Activated CD4-positive, CD25-positive, alpha-beta regulatory T cell treated with anti-CD3 and anti-CD28 coated beads, Interleukin-2, amount 50 U/mL, for 16 hours (primary cell): ENCODE measurements at places on chromosomes 2 and 18.

DNA sequence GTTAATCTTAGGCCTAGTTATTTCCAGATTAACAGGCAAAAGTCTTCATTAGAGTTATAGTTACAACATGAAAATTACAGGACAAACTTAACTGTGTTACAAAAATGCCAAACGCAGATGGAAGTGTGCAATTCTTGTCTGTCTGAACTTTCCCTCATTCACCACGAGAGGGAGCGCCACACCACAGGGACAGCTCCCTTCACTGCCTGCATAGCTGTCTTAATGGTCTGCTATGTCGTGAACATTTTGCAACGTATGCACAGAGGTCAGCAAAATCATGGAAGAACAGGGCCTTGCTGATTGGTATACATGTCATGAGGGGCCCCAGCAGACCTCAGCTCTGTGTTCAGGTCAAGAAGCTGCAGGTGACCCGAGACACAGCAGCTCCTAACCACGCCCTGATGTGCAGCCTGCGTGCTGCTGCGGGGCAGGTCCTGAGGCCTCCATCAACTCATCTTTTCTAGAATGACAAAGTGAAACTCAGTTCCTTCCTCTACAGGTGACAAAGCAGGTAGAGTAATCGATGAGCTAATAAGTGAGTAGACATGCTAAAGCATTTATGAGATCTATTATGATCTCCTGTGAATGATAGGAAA is 78.8 kb upstream of the ATP8B1 start:
- peak; percentile 26 for DNase-seq

DNA sequence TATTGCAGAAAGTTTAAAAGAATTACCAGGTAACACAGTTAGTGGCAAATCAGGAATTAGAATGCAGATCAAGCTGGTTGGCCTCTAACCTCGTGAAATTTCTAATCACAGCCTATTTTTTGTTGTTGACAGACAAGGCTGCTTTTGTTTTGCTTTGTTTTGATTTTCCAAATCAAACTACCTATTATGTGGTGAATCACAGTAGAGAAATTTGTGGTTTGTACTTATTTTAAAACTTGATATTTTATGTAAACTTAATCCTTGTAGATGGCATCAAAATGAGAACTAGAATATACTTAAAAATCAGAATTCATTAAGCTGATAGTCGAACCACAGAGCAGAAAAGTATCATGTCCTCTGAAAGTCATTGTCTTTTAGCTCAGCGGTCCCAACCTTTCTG is 258.1 kb downstream of the CTNNA2 start:
- DNase-seq: no peak

DNA sequence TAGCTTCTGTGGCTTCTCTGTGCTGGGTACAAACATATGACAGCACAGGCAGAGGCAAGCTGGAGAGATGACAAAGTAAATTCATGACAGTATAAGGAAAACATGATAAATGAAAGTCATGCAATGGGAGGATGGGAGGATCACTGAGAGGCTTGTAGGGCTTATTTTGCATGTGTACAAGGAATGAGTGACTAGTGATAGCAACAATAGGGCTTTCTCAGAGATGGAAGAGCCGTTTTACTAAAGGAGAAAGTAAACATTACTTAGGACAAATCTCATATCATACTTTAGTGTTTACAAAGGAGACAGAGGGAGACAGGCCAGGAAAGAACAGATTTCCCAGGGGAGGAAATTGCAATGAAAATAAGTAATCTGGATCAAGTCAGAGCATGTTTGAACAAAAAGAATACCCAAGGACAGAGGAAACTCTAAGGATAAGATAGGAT is 82.5 kb upstream of the RBMS1 start:
- DNase-seq: no peak

DNA sequence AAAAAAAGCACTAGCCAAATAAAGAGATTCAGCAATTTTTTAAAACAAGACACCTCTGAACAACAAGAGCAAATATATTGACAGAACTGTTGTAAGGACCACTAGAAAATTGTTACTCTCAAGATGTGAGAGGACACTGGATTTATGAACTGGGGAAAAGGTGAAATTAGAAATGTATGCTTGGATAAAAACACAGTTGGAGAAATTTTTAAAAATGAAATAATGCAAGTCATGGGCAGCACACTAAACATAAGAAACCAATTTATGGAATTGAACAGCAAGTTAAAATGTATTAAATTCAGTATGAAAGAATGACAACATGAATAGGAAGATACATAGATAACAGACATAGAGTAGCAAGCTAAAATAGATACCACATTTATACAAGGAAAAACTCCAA is 377.4 kb downstream of the LRRTM4 start:
- DNase-seq: no peak

DNA sequence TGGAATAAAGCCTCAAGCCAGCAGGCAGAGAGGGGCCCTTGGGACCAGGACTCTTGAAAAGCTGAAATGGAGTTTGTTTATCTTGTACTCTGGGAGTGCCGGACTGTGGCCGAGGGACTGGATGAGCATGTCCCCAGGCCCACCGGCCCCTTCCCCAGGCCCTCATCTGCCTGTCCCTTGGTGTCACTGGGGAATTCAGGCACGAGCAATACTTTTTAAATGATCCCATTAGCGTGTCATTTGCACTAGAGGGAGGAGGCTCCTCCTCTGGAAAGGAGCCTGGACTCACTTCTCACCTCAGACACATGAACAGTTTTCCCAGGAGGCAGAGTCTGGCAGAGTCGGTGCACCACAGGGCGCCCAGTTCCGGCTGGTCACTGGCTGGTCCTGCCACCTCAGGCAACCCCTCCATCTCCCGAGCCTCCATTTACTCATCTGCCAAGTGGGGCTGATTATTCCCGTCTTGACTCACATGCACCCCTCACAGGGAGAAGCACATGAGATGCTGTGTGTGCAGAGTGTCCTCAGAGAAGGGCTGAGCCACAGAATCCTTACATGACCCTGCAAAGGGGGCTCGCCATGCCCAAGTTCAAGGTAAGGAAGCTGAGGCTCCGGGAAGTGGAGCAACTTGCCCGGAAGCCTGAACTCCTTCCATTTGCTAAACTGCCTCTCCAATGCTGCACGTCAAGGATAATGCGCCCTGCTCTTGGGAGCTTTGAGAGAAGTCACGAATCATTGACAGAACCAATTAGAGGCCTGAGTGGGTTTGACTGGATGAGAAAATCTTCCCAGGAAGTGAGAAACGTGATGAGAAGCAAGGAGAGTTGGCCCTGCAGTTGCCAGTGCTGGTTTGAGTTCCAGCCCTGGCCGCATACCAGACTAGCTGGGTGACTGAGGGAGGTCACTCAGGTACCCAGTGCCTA is 26.7 kb downstream of the CIB4 start:
- no peak for DNase-seq

DNA sequence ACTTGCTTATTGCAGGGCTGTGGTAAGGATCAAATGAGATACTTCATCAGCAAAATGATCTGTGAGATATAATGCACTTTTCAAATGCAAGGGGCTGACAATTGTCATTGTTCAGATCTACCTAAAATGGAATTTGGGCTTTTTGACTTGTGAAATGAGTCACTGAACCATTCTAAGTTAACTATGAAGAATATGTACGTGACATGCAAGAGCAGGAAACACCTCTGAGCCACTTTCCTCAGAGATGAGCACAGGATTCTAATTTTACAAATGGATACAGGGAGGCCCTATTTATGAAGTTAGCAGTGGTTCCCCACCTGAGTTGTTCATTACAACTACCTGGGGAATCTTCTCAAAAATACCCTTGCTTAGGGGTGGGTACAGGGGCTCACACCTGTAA is 26.7 kb downstream of the CTLA4 start:
- no peak for DNase-seq

DNA sequence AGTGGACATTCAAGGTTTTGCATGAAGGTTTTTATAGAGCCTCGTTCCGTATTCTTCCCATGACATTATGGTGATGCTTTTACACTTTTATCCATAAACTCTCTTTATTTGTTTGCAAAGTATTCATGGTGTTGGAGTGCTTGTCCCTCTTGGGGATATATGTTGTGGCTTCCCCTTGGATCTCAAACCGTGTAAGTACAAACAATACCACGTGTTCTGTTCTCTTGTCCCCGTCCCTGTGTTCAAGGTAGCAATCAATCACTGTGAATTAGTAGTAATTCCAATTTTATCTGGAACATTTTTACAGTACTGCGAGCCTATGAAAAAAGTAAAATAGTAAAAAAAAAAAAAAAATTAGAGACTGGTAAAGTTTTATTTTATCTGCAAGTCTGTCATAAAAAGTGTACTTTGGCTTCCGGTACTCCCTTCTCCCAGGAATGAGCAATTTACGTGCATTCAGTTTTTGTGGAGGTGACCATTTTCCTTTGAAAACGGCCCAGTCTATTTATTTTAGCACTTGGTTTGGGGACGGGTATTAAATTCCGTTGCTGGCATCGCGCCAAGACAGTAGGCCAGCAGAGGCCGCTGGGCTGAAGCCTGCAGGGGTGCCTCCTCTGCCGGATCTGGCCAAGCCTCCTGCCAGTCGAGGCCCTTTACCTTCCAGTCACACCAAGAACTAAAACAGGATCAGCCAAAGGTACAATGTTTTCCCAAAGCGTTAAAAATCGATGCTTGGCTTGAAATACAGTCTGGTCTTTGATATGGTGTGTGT is 175.7 kb downstream of the SOCS6 start:
- no peak for DNase-seq

- no peak for DNase-seq
Measured at GRCh38 chr18:50061876-50062517, 132.9 kb downstream of the MYO5B start.

DNA sequence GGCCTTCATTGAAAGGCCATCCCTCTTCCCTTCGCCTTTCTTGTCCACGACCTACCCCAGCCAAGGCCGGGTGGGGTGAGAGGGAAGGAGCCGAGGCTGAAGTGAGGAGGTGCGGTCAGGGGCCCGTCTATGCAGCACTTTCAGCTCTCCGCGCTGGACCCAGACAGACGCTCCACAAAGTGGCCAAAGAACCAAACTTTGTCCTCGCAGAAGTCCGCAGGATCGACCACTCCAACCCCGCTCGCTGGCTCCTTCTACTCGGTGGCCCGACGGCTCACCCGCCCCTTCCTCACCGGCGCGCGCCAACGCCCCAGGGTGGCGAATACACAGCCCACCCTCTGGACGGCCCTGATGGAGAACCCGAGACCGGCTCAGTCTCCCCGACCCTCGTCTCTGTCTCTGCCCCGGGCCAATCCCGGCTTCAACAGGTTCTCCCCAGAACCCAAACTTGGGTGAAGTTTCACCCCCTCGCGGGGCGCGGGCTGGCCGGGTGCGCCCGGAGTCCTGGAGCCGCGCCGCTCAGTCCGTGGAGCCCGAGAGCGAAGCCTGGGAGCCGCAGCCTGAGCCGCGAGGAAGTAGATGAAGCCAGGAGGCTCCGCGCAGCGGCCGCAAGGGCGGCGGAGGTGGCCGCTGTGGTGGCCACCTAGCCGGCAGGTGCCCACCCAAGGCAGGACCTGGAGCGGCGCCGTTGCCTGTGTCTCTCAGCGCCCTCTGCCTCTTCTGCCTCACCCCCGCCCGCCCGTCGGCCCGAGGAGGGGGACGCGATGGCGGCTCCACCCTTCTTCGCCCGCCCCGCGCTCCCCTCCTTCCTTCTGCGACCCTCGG is 26.7 kb upstream of the ALPP start:
- DNase-seq: no peak

- DNase-seq: no peak
Measured at GRCh38 chr2:8587920-8588830, 93.7 kb upstream of the ID2 start.
